ENCODE measurements at places on chromosomes 6 and 20.

DNA sequence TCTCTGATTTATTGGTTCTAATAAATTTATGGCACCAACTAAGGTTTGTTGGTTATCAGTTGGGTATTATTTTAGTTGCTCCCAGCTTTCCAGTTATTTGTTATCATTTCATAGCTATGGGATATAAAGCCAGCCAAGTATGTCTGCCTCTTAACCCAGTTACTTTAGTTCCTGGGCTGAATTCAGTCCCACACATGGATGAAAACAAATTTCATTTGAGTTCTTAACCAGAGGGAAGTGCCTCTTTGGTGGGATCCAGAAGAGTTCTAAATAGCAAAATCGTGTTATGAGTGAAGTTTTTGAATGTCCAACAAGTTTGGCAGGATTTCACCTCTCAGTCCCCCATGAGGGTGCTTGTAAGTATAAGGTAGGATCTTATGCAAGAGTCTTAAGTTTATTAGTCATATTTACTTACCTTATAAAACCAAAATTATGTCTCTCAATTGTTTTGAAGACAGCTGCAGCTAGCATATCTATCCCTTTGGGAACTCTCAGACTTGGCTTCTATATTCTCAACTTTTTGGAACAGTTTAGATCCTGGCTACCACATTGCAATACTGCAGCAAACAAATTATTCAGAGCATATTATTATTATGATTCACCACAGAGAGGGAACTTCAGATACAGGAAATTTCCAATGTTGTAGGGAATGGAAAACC lies 683.6 kb downstream of the BCKDHB start:
- no peak for DNase-seq

- DNase-seq = no peak
These were observed 667.2 kb downstream of the EPHA7 start for GRCh38 chr6:92752114-92752513.

GRCh38 chr20:7305976-7306375 lies 538.5 kb downstream of the BMP2 start:
- no peak for DNase-seq

GRCh38 chr20:1712634-1713624 lies 55.4 kb upstream of the SIRPG start:
- DNase-seq = no peak

GRCh38 chr6:42392833-42393232 lies 58.9 kb downstream of the TRERF1 start:
- no peak for DNase-seq

DNA sequence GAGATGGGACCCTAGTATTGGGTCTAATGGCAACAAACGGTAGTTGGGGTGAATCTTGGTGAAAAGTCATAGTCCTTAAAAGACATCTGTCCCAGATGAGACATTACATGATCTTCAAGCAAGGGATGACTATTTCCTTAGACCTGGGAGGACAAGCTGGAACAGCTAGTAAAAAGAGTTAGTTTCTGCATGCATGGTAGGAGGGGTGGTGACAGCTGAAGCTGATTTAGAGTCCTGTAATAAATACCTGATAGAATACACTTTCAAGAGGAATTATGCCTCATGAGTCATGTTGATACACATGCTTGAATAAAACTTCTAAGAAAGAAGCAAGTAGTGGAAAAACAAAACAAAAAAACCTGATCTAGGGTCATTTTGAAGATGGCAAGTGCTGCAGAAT lies 247.4 kb downstream of the CD109 start:
- DNase-seq = no peak

- DNase-seq = peak; percentile 19
These were observed 7.3 kb upstream of the LBP start for GRCh38 chr20:38338849-38339520.

DNA sequence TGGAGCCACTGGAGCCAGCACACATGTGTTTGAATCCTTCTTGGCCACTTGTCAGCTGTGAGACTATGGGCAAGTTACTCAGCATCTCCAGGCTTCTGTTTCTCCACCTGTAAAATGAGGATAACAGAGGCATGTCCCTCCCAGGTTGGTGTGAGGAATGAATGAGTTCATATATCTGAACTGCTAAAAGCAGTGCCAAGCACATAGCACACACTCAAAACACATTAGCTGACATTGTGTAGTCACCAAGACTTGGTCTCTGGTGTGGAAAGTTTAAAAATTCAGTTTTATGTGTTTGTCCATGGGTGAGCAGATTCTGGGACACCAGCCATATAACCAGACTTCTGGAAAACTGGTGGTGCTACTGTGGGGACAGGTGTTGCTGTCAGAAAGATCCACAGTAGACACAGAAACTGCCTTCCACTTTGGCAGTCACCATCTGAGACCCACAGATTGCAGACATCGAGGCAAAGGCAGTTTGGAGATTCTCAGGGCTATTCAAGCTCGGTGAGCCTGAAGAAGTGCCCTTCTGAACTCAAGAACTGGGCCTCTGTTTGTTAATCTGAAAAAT lies 115.8 kb downstream of the MRPL14 start:
- peak; percentile 34 for DNase-seq

DNA sequence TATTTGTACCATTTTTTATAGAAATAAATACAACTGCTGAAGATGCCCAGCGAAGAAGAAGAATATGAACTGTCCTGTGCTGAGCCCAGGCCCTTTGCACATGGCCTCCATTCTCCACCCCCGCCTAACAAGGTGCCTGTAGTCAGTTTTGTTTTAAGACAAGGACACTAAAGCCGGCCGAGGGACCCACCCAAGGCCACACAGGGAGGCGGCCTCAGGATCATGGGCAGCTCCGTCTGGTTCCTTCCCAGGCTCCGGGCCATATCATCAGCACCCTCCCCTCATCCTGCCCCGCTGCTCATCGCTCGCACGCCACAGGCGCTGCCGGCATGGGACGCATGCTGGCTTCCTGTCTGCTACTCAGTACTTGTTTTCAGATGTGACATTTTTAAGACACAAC lies 21.3 kb downstream of the PSMG4 start:
- no peak for DNase-seq

- no peak for DNase-seq
These were observed 2.2 kb upstream of the MYCT1 start for GRCh38 chr6:152695372-152696045.

DNA sequence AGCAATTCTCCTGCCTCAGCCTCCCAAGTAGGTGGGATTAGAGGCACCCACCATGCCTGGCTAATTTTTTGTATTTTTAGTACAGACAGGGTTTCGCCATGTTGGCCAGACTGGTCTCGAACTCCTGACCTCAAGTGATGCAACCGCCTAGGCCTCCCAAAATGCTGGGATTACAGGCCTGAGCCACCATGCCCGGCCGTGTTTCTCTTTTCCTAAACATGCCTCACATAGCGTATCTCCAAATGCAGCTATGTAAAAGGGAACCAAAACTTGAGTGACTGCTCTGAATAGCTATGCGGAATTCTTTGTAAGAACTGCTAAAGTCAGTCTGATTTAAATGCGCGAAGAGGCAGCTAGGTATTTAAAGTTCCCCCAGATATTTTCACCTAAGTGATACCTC lies 20.5 kb downstream of the BPIFA2 start:
- DNase-seq = no peak

DNA sequence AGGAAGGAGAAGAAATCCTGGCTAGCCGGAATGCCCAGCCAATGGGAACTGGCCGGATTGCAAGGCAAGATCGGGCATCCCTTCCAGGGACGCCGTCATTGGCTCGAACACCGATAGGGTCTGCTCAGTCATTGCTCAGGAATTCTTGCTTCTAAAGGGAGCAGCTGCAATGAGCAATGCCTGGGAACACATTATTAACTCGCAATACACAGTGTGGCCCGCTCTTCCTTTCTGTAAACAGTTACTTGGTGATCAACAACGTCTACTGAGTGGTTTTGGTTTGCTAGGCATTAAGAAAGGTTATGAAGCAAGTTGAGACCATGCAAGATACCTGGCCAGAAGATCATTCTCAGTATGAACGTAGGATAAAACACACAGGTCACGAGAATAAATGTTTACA lies 165.4 kb upstream of the CITED2 start:
- DNase-seq = no peak

DNA sequence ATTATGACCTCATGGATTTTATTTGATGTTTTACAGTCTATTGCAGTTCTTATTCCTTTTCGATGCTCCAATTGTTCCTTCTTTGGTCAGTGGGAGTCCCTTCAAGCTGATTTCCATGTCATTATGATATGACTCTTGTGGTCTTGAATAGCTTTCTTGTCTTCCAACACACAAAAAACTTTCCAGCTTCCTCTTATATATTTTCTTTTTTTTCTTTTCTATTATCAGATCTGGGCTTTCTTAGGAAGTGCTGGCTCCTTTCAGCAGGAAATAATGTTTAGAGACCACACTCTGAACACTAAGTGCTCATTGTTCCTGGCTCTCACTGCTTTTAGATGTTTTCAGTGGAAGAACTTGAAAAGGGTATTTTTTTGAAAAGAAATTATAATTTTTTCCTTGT lies 3.1 kb upstream of the SLC17A1 start:
- DNase-seq = no peak

GRCh38 chr20:51043811-51044210 lies 20.9 kb upstream of the KCNG1 start:
- no peak for DNase-seq

- DNase-seq = no peak
These were observed 318.1 kb downstream of the CLIC5 start for GRCh38 chr6:45697605-45698004.

- no peak for DNase-seq
These were observed 67.7 kb downstream of the RPP40 start for GRCh38 chr6:4935975-4936680.

DNA sequence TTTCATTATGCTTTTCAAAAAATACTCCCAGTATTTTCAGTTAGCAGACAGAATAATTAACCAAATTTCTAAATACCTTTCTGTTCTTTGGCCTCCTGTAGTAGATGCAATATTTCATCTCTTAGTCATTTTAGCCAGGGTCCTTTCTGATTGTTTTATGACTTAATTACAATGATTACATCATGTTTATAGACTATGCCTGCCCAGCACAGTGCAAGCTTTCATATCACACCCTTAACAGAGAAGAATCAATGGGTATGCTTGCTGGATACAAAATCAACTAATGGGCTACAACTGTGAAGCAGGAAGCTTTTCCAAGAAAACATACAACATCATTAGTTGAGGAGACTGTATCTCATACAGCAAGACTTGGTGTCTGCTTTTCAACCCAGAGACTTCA lies 119.8 kb upstream of the NRSN1 start:
- no peak for DNase-seq

GRCh38 chr6:83735461-83735860 lies 26.6 kb upstream of the SNAP91 start:
- DNase-seq = no peak

GRCh38 chr6:26536571-26537159 lies 1.5 kb upstream of the HMGN4 start:
- peak; percentile 20 for DNase-seq

- DNase-seq = no peak
These were observed 60.9 kb downstream of the SAMD3 start for GRCh38 chr6:130161683-130162404.

DNA sequence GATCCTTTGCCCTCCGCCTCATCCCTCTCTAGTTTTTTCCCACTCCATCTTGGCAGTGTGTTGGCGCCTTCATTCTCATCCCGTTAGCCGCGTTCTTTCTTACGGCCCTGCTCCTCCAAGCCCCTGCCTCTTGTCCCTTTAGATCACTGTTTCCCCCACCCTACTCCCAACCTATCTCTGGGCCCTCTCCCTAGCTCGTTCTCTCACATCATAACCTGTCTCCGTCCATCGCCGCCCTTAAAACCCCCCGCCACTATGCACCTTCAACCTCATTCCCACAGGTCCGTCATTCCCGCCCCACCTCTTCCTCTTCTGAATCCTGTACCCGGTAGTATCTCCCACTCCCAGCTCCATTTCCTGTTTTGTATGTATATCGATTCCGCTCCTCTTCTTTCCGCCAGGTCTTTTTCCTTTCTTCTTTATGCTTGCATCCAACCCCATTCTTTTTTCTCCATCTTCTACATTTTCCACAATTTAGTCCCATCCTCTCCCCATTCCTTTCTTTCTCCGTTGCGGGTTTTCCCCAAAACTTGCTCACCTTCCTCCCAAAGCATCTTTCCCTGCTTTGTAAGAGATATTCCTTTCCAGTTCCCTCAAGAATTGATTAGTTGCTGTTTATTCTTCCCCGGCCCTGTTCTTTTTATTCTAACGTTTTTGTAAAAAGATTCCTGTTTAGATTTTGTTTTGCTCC lies 671 bp downstream of the EFHC1 start:
- peak; percentile 42 for DNase-seq

- DNase-seq = no peak
These were observed 5.8 kb downstream of the SLC2A4RG start for GRCh38 chr20:63745424-63745805.

DNA sequence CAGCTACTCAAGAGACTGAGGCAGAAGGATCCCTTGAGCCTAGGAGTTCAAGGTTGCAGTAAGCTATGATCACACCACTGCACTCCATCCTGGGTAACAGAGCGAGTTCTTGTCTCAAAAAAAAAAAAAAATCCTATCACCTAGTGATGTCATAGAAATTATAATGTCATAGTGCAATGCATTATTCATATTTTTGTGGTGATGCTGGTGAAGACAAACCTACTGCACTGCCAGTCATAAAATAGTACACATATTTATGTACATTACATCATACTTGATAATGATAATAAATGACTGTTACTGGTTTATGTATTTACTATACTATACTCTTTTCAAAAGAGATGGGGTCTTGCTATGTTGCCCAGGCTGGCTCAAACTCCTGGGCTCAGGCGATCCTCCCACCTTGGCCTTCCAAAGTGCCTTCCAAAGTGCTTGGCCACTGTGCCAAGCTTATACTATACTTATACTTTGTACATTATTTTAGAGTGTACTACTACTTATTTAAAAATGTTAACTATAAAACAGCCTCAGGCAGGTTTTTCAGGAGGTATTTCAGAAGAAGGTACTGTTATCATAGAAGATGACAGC lies 26.6 kb downstream of the ENPP3 start:
- DNase-seq = no peak

DNA sequence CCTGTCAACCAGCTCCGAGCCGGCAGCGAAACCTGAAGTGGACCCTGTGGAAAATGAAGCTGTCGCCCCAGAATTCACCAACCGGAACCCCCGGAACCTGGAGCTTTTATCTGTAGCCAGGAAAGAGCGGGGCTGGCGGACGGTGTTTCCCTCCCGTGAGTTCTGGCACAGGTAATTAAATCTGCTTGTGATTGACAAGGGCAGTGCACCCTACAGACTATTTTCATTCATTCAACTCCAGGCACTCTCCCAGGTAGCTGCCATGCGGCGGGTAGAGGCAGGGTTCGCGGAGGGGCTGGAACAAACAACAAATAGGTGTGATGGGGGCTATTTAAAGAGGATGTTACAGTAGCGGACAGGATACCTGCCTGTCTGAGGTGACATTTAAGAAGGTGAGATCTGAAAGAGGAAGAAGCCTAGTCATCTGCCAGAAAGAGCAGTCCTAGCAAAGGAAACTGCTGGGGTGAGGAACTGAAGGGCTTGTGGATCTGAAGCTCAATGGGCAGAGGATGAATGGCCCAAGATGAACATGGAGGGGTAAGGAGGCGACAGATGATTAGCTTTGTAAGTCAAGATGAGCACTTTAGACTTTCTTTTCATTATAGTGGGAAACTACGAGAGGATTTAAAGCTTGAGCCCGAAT lies 810 bp downstream of the MRPL18 start:
- peak; percentile 3 for DNase-seq

All from NCI-H1694 (cell line).